NCI-H1930 (cell line): ENCODE measurements at places on chromosomes 12 and 14.

- no peak for DNase-seq
Measured at GRCh38 chr14:59098377-59098776, 90.1 kb upstream of the DAAM1 start.

DNA sequence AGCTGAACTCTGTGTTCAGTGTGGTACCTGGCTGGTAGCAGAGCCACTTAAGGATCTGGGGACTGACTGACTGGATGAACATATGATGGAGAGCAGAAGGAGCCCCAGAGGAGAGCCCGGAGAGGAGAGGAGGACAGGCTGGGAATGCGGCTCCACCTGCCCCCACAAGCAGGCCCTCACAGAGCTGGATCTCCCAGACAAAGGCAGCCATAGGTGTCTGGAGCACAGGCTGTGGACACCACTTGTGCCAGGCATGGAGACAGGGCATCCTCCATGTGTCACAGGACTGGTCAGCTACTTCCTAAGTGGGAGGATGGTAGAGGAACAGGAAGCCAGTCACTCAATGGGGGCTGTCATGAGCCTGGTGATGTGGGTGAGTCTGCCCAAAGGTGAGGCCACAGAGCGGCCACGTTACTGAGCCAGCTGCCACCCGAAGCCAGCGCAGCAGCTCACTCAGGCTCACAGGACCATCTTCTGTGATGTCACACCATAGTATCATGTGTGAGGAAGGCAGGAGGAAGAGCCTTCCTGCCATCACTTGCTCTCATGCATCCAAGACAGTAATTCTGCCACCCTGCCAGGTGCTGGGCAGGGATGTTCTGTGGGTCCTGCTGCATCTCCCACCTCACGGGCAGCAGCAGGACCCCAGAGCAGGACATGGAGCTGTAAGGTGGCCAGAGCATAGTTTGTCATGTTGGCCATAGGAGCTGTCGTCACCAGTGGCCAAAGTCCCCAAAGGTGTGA, 72.1 kb downstream of the PRIMA1 start:
- no peak for DNase-seq

DNA sequence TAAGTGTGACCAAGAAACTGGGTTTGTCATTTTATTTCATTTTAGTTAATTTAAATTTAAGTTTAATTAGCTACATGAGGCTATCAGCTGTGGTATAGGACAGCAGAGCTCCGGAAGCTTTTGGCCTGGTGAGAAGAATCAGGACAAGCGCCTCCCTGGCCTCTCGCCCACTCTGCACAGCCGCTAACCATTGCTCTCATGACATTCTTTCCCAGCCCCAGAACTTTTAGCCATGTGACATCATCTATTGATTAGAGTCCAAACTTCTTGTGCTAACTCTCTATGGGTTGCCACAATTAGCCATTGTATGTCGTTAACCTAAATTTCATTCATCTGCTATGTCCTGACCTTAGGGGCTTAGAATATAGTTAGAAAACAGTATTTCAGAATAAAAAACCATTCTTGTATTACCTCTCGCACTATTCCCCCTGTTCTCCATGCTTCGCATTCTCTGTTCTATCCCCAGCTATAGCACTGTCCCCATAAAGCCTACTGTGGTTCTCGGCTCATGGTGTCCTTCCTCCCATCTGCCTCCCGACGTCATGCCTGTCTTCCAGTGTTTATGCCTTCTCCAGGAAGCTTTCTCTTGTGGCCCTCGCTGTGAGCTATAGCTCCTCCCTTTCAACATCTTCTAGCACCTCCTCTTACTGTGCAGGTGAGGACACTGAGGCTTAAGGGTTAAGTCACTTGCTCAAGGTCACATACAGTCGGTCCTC, 23.5 kb downstream of the SSH1 start:
- no peak for DNase-seq

- DNase-seq: no peak
Measured at GRCh38 chr12:121245031-121245430, 35.1 kb downstream of the P2RX4 start.

- DNase-seq: no peak
Measured at GRCh38 chr12:27013611-27014084, 536 bp downstream of the TM7SF3 start.

GRCh38 chr12:95990136-95990535, 6.0 kb downstream of the HAL start:
- no peak for DNase-seq

DNA sequence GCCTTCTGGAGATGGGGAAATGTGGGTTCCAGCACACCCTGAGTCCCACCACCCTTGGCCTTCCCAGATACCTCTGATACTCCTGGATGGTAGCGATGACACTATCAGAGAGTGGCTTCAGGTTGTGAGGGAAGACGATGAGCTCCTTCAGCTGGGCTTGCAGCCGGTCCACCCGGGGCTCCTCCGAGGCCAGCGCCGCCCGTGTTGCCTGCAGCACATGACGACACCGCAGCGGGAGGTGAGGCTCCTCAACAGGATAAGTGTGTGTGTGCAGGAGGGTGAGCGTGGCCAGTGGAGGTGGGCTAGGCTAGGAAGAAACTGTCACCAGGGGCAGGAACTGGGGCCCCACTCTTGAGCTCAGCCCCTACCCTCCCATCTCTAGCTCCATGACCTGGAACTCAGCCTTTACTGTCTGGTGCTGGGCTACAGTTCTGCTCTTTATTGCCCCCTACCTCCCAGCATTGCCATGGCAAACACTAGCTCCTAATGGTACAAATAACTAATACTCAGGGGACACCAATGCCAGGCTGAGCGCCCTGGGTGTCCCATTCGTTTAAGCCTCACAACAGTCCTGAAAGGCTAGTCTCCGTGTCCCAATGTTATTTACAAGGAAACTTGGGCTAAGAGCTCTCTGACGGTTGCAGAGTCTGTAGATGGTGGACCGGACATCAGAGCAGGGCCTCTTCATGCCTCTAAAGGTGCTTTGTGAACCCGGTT, 64.1 kb downstream of the SYNE3 start:
- no peak for DNase-seq

- no peak for DNase-seq
Measured at GRCh38 chr12:109592195-109592904, 18.8 kb downstream of the MVK start.

GRCh38 chr12:116996621-116997020, 85.9 kb downstream of the FBXW8 start:
- DNase-seq: no peak

- no peak for DNase-seq
Measured at GRCh38 chr12:122862872-122863701, 27.8 kb downstream of the HIP1R start.

DNA sequence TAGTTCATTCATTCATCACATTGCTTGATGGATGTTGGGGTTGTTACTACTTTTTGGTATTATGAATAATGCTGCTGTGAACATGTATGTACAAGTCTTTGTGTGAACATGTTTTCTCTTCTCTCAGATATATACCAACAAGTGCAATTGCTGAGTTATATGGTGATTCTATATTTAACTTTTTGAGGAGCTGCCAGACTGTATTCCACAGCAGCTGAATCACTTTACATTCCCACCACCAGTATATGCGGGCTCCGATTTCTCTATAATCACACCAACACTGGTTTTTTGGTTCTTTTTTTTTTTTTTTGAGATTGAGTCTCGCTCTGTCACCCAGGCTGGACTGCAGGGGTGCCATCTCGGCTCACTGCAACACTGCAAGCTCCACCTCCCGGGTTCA, 22.2 kb upstream of the PLEKHG6 start:
- DNase-seq: no peak

GRCh38 chr14:90111895-90112534, 50.2 kb downstream of the KCNK13 start:
- DNase-seq: no peak

DNA sequence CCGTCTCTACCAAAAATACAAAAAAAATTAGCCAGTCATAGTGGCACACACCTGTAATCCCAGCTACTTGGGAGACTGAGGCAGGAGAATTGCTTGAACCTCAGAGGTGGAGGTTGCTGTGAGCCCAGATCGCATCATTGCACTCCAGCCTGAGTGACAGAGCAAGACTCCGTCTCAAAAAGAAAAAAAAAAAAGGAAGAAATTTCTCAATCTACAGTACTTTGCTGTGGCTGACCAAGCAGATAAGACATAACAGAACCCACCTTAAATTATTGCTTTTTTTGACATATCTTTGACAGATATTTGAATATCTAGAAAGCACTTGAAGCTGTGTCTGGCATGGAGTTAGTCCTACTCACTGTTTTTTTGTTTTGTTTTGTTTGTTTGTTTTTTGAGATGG, 34.9 kb upstream of the HNF1A start:
- DNase-seq: no peak

DNA sequence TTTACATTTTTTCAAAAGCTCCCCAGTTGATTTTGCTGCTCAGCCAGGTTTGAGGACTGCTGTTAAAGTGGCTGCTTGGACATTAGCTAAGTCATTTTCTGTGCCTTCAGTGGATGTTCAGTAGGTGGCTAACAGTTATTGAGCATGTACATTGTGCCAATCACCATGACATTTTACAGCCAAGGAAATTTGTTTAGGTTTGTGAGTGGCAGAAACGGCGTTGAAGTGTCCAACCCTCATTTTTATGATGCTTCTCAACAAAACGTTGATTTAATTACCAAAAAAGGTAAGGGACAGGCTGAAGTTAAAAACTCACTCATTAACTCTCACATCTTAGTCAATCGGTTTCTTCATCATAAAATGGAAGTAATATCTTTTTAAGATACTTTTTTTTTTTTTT, 37.0 kb upstream of the LRIG3 start:
- no peak for DNase-seq

- no peak for DNase-seq
Measured at GRCh38 chr12:121167232-121167820, 34.6 kb downstream of the P2RX7 start.

DNA sequence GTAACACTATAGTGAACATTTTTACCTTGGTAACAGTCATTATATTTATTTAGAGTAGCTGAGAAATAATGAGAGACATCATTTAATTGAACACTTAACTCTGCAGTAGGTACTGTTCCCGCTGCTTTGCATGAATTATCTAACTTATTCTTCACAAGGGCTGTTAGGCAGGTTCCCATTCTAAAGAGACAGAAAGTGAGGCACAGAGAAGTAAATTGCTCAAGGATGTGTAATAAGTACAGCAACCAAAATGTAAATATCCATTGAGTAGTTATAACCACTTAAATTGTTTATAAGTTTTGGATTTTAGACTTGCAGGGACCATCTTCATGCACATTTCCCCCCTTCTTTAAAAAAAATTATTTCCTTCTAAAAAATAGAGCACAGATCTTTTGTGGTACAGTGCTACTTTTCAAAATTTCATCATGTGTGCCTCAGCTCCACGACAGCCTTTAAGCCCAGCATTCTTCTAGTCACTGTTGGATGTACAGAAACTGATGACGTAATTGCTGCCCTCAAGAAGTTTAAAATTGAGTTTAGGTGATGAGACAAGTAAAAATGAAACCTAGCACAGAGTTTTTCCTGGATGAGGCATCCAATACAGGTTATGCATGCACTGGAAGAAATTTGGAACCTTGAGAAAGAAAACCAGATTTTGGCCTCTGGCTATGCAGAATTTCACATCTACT, 6.0 kb upstream of the MANSC4 start:
- no peak for DNase-seq

DNA sequence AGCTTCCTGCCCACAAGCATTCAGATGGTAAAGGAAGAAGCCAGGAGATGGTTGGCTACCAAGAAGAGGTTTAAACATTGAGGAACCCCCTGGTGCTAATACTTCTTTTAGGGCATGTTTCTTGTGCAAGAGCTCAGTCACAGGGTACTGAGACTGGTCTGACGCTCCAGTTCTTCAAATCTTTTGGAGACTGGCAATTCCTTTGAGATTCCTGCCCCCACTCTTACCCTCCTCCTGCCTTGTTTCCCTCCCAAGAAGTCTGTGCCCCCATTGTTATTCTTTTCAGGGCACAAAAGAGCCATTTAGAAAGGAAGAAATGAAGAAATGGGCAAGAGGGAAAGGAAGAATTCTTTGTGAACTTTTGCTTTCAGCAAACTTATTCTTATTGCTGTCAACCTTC, 11.8 kb downstream of the A2ML1 start:
- DNase-seq: no peak

- peak; percentile 84 for DNase-seq
Measured at GRCh38 chr14:79426103-79426755, 785.1 kb downstream of the DIO2 start.

GRCh38 chr14:66998013-66998412, 191.2 kb upstream of the GARIN2 start:
- no peak for DNase-seq

- no peak for DNase-seq
Measured at GRCh38 chr14:56085471-56085870, 32.7 kb upstream of the PELI2 start.

GRCh38 chr14:45251912-45252311, 1.1 kb downstream of the MIS18BP1 start:
- DNase-seq: no peak

DNA sequence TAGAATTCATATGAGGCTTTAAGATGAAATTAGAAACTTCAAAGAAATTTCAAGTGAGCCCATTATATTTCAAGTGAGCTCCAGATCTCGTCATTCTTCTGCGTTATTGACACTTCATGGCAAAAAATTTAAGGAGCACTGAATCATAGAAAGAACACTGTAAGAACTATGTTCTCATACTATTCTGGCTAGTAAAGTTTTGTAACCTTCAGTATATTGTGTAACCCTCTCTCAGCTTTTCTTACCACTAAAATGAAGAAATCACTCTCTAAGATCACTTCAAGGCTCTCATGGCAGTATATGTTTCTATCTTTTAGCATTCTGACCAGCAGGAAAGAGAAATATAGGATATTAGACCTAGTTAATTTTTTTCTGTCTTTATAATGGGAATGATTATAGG, 6.3 kb downstream of the GPHN start:
- no peak for DNase-seq

- DNase-seq: no peak
Measured at GRCh38 chr14:89296281-89296745, 120.7 kb downstream of the FOXN3 start.

- no peak for DNase-seq
Measured at GRCh38 chr12:81546811-81547210, 212.3 kb downstream of the PPFIA2 start.

DNA sequence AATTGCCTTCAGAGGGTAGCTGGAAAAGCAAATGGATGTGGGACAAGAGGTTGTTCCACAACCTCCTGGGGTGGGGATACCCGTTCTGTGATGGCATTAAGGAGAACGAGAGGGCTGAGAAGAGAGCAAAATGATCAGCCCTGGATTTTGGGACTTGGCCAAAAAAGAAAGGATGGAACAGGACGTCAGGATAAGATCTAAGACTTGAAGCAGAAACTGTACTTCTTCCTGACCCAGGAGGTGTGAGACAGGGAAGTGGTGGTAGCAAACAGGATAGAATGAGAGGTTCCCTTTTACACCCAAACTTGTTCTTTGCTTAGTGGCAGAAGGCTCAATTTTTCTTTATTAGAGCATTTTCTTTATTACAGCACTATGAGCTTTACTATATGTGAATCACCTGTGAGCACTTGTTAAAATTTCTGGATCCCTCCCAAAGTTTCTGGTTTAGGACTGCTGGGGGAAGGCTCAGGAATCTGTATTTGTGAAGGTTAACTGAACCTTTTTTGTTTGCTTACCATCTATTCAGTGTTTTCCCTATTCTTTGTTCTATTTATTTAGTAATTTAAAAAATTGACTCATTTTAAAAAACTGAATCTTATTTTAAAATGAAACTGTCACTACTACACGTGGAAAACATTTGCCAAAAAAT, 59.2 kb downstream of the ERC1 start:
- no peak for DNase-seq

- no peak for DNase-seq
Measured at GRCh38 chr14:76115010-76115422, 36.7 kb upstream of the GPATCH2L start.

- no peak for DNase-seq
Measured at GRCh38 chr14:101781240-101782061, 19.9 kb downstream of the PPP2R5C start.

GRCh38 chr14:103656031-103656755, 27.2 kb downstream of the KLC1 start:
- no peak for DNase-seq
